Cortex of kidney (tissue), 1 donor: ENCODE measurements at places on chromosomes 3 and 15.

DNA sequence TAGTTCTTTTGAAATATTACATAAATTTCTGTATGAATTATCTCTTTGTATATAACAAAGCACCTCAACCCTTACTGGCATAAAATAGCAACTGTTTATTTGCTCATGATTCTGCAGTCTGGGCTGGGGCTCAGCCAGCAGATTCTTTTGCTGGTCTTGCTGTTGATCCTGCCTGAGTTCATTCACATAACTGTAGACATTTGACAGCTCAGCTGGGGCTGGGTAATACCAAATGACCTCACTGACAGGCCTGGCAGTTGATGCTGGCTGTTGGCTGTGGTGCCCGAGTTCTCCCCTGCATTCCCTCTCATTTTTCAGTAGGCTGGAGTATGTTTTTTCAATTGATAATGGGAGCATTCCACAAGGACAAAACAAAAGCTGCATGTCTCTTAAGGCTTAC lies 449.9 kb upstream of the GOLIM4 start:
- no peak for DNase-seq

DNA sequence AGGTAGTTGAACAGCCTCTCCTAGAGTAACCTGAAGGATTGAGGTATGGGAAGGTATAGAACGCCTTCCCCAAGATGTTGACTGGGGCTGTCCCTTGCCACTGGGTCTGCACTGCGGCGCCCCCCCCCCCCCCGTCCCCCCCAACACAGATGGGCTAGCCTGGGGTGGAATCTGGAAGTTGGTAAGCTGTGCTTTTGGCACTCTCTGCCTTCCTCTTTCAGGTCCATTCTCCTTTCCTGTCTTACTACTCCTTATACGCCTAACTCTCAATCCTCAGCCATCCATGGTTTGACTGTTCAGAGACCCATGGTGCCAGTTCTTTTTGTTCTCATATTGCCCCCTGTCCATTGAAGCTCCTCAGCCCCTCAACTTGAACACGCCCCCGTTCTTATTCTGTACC lies 42.8 kb downstream of the MAP2K1 start:
- no peak for DNase-seq

GRCh38 chr15:98889930-98890695 lies 117.5 kb downstream of the PGPEP1L start:
- DNase-seq: no peak

GRCh38 chr3:139527265-139527664 lies 12.3 kb downstream of the RBP1 start:
- no peak for DNase-seq

- DNase-seq: no peak
Measured at GRCh38 chr3:115415246-115415996, 207.9 kb upstream of the GAP43 start.

DNA sequence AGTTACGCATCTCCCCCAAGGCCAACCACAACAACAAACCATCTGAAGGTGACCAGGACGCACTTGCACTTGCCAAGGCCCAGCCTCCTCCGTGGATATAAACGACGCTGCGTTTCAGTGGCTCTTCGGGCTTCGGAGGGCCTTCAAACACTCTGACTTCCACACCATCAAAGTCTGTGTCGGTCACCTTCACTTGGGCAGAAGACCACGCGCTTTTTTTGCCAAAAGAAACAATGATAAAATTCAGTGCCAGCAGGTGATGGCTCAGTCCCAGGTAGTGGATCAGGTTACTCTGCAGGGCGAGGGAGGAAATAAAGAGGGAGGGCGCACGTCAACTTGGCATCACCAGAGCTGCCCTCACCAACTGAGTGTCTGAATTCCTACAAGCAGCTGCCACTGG lies 63.0 kb downstream of the NCEH1 start:
- DNase-seq: no peak

DNA sequence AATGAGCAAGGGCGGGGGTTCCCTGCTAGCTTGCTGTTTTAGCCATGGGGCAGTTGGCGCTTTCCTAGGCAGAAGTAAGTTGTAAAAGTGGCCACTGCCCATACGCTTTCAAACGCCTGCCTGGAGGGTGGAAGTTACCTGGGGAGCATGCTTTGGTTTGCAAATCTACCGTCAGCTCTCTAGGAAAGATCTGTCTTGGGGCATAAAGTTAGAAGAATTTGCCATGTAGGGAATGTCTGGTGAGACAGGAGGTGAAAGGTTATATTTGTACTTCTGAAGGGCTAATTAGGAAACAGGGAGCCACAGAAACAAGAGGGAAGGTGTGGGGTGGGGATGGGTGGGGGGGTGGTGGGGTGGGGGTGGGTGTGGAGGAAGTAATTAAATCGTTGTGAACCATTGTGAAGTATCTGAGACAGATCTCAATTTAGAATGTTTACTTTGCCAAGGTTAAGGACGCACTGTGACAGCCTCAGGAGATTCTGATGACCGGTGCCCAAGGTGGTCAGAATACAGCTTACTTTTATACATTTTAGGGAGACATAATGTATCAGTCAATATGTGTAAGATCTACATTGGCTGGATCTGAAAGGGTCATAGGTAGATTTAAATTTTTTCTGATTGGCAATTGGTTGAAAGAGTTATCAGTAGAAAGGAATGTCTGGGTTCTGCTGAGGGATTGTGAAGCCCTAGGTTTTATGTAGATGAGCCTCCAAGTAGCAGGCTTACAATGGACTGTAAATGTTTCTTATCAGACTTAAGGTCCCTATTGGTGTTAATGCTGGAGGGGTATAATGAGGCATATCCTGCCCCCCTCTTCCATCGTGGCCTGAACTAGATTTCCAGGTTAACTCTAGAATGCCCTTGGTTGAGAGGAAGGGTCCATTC lies 62.0 kb upstream of the GCNT3 start:
- no peak for DNase-seq

DNA sequence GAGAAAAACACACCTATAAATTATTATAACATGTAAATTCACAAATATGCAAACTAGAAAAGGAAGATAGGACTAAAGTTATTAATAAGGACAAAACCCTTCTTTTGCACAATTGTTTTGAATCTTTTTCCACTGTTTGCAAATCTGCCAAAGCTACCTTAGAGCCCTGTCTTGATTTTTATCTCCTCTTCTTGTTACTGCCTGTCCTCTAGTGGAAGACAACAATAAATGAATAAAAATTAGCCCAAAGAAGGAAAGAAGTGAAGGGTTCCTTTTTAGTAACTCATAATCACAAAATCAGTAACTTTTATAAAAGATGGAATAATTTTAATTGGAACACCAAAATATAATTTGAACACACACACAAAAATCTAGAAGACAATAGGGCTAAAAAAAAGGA lies 2.7 kb downstream of the CD200R1 start:
- DNase-seq: no peak

DNA sequence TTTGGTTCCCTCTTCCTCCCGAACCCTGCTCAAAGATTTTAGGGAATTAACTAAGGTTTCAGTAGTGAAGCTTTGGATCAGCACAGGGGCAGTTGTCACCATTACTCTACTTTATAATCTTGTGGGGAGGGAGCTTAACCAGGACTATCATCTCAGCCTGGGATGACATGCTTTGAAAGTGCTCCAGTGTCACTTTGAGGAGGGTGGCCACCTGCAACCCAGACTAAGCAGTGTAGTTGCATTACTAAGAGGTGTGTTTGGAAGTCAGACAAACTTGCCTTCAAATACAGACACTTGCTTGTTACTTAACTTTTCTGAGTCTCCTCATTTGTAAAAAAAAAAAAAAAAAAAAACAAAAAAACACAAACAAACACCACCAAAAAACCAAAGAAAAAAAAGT lies 340.3 kb upstream of the TBL1XR1 start:
- no peak for DNase-seq

- DNase-seq: no peak
Measured at GRCh38 chr3:43583481-43583880, 38.3 kb downstream of the ANO10 start.

DNA sequence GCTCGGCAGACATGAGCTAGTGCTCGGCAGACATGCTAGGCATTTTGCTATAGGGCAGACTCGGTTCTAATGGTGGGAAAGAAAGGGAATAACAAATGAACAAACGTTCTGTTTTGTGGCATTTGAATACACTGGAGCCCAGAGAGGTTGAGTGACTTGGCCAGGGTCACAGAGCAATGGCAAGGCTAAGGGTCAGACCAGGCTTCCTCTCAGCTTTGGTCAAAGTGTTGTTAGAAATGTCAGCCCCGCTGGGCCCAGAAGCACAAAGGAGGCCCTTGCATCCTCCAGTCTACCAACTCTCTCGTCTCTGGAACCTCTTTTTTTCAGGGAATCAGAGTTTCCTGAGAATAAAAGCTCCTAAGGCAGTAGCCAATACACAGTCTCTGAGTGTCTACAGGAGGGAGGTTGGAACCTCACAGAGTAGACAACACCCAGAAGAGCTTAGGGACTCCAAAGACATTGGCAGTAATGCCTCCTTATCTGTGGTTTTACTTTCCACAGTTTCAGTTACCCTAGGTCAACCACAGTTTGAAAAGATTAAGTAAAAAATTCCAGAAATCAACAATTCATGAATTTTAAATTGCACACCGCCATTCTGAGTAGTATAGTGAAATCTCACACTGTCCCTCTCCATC lies 47.3 kb downstream of the SSUH2 start:
- DNase-seq: no peak

DNA sequence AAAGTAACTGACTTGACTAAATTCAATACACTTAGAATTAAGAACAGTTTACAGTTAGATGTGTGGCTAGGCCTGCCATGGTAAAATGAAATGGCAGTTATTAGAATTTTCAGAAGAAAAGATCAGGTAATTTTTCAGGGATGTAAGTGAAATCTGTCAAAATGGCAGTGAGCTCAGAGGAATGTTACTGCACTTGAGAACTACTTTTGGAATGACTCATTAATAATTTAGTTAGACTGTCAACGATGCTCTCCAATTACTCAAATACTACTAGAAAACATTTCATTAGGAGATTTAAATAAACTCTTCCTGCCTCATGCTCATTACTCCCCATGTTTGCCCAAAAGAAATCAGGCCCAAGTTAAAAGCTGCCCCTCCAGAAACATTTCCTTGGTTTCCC lies 84.4 kb downstream of the RFTN1 start:
- DNase-seq: no peak

- DNase-seq: no peak
Measured at GRCh38 chr15:47987908-47988532, 132.8 kb upstream of the SLC24A5 start.

DNA sequence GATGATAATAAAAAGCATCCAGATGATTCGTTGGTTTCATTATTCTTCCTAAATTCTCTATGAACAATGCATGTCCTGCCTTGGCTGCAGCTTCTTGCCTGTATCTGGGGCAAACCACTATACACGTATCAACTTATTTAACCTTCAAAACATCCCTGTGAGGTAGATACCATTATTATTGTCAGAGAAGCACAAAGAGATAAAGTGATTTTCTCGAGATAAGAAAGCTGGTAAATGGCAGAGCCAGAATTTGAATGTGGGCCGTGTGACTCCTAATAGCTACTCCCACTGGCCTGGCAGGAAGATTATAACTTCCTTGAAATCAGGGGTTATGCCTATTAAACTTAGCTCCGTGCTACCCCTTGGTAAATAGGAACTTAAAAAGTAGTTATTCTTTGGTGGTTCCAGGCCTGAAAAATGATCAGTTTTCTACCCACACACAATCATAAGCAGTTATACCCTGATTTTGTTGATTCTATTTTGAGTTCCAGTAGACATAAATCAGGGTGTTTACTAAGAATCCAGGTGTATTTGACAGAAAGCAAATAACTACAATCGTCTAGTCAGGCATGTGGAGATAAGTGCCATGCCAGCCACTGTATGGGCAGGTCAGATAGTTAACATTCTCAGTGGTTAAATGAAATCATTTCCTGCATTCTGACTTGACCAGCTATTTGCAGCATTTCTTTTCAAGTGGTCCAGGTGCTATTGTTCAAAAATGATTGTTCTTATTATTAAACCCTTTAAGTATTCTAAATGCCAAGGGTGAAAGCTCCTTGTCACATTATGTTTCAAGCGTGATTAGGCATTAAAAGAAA lies 99.2 kb upstream of the LRRN1 start:
- no peak for DNase-seq

DNA sequence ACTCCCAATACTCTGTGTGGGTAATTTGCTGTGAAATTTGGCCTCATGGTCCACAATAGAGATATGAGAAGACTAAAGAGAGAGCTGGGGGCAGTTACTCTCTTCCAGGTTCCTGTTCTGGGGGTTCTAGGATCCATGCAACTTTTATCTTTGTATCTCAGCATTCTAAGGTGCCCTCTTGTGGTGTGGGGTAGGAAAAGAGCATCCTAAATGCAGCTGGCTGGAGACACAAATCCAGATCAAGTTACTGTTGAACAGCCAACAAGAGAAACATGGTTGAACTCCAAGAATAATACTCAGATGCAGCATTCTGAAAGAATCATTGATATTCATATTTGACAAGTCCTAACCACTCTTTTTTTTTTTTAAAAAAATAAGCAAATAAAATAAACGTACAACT lies 238.2 kb downstream of the GREM1 start:
- no peak for DNase-seq

GRCh38 chr15:101307048-101307896 lies 12.2 kb upstream of the SNRPA1 start:
- DNase-seq: no peak

DNA sequence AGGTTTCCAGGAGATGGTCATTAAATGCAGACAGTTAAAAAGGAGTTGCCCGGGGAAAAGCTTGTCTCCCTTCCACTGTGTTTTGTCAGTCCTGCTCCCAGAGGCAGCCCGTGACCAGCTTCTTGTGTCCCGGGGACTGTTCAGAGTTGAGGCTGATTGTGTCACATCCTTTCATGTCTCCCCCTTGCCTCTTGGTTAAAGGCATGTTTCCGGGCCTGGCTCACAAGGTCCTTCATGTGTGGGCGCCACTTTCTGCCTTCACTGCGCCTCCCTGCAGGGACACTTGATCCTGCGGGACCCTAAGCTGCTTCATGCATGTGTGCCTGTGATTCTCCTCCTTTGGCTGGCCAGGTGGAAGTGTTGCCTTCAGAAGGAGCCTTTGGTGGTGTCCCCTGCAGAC lies 9.2 kb downstream of the CHCHD6 start:
- no peak for DNase-seq

- no peak for DNase-seq
Measured at GRCh38 chr3:13092621-13093617, 19.7 kb upstream of the IQSEC1 start.

DNA sequence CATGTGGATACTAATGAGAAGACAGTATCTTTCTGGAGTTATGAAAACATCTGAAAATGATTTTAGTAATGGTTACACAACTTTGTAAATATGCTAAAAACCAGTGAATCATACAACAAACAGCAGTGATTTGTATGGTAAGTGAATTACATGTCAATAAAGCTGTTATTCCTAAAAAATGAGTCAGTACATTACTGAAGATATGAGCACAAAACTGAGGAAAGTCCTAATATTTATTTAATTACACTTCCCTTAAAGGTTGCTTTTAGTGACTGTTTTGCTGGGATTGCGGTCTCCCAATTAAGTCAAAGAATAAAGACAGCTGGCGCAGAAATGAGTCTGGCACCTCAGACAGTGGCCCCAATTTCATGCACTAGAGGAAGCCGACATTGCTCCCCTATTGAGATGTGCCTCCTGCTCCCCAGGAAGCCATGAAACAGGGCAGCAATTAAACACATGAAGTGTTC lies 50.9 kb upstream of the FSIP1 start:
- DNase-seq: no peak

GRCh38 chr3:4588466-4588865 lies 95.3 kb downstream of the ITPR1 start:
- no peak for DNase-seq

GRCh38 chr15:91061997-91062396 lies 38.1 kb upstream of the SV2B start:
- DNase-seq: no peak

- no peak for DNase-seq
Measured at GRCh38 chr3:124861041-124861440, 26.1 kb downstream of the ITGB5 start.

GRCh38 chr15:38564557-38565286 lies at the start of gene RASGRP1:
Gene RASGRP1 (minus strand): TSS chr15:38564814. CDS start chr15:38564628, 186 bp downstream.
- no peak for DNase-seq
